ENCODE measurements at places on chromosomes 4 and X.
A peak's percentile ranks its signal among the peaks of the same experiment; 100 is the strongest.

GRCh38 chr4:19134685-19135084, 1113.1 kb upstream of the LCORL start:
- H3K27ac ChIP-seq, result no peak overlapping the region
- DNase-seq, result no peak
- no peaks in the 10 kb centered on the region for H3K27me3 ChIP-seq
- H3K36me3 ChIP-seq, result no peaks in the 10 kb centered on the region
- H3K4me3 ChIP-seq, result no peak overlapping the region

- H3K27ac ChIP-seq, result no peak overlapping the region
- no peaks in the 10 kb centered on the region for H3K27me3 ChIP-seq
- no peak for DNase-seq
- no peaks in the 10 kb centered on the region for H3K36me3 ChIP-seq
- H3K4me1 ChIP-seq, result no peaks in the 10 kb centered on the region
These were observed 28.2 kb upstream of the CENPU start for GRCh38 chr4:184762100-184762499.

DNA sequence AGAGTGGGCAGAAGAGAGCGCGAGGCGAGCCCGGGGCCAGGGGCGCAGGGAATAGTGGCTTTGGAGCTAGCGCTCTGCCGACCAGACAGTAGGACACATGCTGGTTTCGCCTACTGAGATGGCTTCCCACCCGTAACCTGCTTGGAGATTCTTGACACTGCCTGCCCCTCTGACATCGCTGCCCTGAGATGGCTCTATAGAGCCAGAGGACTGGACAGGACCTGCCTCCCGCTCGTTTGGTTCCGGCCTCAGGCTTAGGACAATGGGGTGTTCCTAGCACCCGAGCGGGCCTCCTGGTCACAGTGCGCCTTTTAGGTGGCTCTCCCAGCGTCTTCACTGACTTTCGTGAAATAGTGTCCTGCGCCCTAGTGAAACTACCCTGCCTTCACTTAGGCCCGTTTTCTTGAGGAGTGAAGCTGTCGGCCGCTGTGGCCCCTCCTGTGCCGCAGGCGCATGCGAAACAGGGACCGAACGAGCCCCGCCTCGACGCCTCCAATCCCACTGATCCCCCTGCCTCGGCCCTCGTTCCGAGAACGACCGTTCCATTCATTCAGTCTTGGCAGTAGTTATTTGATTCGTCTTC, 608 bp downstream of the TAF1 start:
- no peaks in the 10 kb centered on the region for H3K4me1 ChIP-seq
- peaks cover 33% of the 10 kb centered on the region for H3K36me3 ChIP-seq
- H3K27me3 ChIP-seq, result no peaks in the 10 kb centered on the region
- peak overlapping the region; percentile 99 for H3K4me3 ChIP-seq
- peak overlapping the region; percentile 75 for H3K27ac ChIP-seq
- DNase-seq, result no peak

- no peaks in the 10 kb centered on the region for H3K4me1 ChIP-seq
- no peak overlapping the region for H3K27ac ChIP-seq
- H3K4me3 ChIP-seq, result no peak overlapping the region
These were observed 45.3 kb upstream of the BDH2 start for GRCh38 chr4:103144926-103145325.

DNA sequence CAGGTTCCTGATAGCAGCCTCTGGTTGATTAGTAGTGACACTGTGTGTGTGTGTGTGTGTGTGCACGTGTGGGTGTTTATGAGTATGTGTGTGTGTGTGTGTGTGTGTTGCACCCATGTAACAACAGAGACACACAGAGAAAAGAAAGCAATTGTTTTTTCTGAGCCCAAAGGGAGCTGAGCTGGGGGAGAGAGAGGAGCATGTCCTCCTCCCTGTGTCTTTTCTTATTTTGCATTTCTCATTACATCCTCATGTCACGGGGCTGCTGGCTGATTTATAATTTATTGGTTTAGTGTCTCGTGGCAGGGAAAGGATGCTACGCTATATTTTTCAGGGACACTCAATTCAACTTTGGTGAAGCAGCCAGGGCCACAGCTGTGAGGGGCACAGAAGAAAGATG, 511.4 kb downstream of the BCOR start:
- H3K27ac ChIP-seq, result no peak overlapping the region
- H3K4me1 ChIP-seq, result no peaks in the 10 kb centered on the region
- no peaks in the 10 kb centered on the region for H3K36me3 ChIP-seq
- H3K27me3 ChIP-seq, result no peaks in the 10 kb centered on the region

DNA sequence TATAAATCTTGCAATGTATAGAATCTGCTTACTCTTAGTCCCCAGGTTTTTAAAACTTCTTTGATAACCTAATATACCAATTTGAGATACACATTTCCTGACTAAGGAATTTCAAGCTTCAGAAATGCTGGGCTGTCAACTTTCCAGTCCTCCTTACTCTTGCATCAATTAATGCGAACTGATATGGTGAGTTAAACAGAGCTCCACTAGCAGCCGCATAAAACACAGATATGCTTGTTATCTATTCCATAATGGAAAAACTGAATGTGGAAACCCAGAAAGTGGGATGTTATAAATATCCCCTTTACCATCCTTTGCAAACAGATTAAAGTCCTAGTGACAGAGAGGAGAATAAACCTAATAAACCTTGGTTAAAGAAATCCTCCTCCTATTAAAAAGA, 1913.7 kb downstream of the STIM2 start:
- DNase-seq, result no peak
- no peaks in the 10 kb centered on the region for H3K36me3 ChIP-seq
- H3K27me3 ChIP-seq, result no peaks in the 10 kb centered on the region

DNA sequence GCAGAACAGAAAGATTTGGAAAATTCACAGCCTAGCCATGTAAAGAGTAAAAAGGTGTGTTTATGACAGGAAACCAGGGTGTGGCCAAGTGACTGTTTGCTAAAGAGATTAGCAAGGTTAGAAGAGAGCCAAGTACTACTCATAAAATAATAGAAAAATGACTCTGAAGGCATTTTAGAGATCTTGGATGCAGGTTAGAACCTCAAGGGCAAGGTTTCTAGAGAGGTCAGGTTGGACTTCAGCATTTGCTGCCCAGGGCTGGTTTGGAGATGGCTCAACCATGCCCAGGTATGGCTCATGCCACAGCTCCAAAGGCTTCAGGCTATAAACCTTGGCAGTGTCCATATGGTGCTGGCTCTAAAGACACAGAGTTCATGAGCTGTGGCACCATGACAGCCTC, 40.6 kb upstream of the ADGRA3 start:
- H3K36me3 ChIP-seq, result no peaks in the 10 kb centered on the region
- no peaks in the 10 kb centered on the region for H3K27me3 ChIP-seq
- H3K4me3 ChIP-seq, result no peak overlapping the region
- no peak for DNase-seq

GRCh38 chr4:155982736-155983385, 29.2 kb upstream of the CTSO start:
- no peak for DNase-seq
- H3K27me3 ChIP-seq, result no peaks in the 10 kb centered on the region
- H3K36me3 ChIP-seq, result no peaks in the 10 kb centered on the region
- H3K4me1 ChIP-seq, result no peaks in the 10 kb centered on the region

- H3K27me3 ChIP-seq, result no peaks in the 10 kb centered on the region
- H3K4me1 ChIP-seq, result no peaks in the 10 kb centered on the region
- no peak overlapping the region for H3K27ac ChIP-seq
- no peak for DNase-seq
These were observed 127.3 kb upstream of the SLC34A2 start for GRCh38 chr4:25528391-25528790.
